ENCODE measurements at places on chromosomes 4 and X.

- DNase-seq, result no peak
These were observed 296.0 kb upstream of the SFRP2 start for GRCh38 chr4:154084864-154085263.

GRCh38 chr4:131348263-131348662, 1800.8 kb upstream of the PCDH10 start:
- no peak for DNase-seq

- DNase-seq, result no peak
These were observed 57.0 kb upstream of the PGM2 start for GRCh38 chr4:37769391-37769989.

DNA sequence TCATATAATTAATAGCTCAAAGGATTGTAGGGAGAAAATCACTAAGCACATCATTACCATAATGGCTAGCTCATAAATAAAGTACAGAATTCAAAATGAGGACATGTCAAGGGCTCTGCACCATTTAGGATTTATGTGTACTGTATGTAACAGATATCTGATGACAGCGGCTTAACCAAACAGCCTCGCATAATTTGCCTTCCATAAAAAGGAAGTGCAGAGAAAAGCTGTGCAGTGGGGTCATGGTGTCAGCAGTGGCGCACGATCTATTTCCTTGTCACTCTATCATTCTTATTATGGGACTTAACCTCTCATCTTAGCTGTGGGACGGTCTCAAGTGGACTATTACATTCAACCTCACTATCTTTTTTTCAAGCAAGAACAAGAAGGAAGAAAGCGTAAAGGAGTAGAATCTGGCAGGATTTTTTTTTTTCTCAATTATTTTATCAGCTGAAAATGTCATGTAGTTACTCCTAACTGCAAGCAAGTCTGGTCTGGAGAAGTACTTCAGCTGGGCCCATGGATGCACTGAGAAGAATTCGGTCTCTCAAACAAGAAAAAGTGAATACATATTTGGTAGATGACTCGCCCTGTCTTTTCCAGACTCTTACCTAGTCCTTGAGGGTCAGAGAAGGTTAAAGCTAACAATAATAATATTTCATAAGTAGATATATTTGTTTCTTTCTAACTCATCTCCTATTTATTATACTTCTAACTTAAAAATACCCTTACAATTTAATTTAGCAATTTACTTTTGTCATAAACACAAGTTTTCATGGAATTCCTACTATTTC, 94.6 kb downstream of the COX18 start:
- DNase-seq, result peak; percentile 53

- DNase-seq, result no peak
These were observed 1392.0 kb downstream of the TECRL start for GRCh38 chr4:63017300-63017699.

DNA sequence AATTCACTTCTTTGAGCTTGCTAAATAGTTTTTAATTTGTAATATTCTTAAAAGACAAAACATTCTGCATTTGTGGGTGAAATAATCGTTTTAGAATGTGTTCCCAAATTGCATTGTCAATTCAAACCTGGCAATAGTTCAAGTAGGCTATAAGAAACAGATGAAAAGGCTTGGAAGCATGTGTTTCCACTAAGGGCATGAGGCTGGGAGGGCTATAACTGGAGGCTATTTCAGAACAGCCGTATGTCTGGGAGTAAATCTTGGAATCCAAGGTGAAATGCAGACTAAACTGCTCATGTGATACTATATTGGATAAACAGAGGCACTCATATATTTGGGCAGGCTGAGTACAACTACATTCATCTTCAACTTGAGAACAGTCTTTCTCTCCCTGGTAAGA, 117.4 kb upstream of the GRPR start:
- DNase-seq, result no peak

DNA sequence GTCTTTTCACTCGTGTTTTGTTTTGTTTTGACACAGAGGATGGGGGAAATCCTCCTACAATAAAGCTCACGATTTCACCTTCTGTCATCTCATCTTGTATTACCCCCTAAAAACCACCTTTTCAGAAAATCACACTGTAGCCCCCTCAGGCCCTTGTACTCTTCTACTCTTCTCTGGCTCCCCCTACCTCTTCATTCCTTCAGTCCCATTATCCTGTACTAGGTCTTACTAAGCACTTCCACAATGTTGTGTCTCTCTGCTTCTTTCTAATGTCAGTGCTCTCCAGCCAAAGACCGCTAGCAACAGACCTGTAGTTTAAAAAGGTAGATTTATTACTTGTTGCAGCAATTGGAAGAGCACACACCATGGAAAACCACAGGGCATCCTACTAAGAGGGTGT, 30.0 kb upstream of the RNF128 start:
- DNase-seq, result no peak

- DNase-seq, result peak; percentile 8
These were observed 92.3 kb downstream of the DIAPH2 start for GRCh38 chrX:96776966-96777365.

DNA sequence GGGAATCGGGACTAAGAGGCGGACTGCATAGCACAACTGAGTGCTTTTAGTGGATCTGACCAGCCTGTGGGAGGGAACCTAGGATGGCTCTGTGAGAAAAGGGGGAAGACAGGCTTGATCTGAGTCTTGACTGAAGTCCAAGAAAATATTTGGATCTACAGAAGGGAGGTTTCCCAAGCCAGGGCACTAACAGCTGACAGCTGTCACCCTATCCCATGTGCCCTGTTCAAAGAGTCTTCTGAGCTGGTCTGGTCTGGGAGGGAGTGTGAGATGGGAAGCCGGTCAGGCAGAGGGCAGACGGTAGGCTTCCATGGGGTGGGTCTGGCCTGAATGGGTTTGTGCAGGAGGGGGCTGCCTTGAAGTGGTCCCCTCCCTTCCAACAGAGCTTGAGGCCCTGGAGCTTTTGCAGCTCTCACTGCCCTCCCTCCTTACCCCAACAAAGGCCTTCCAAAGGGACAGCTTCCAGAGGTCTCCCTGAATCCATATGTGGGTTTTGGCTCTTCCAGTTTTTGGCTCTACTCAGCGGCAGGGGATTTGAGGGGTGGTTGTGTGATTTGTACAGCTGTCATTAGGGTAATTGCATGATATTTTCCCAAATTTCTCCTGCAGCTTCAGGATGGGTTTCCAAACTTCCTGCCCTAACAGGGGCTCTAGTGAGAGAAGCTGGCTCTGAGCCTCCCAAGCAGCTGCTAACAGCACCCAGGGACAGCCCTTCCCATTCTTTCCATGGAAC, 643.7 kb downstream of the BCOR start:
- DNase-seq, result no peak

GRCh38 chr4:26991057-26991456, 130.4 kb downstream of the STIM2 start:
- no peak for DNase-seq

DNA sequence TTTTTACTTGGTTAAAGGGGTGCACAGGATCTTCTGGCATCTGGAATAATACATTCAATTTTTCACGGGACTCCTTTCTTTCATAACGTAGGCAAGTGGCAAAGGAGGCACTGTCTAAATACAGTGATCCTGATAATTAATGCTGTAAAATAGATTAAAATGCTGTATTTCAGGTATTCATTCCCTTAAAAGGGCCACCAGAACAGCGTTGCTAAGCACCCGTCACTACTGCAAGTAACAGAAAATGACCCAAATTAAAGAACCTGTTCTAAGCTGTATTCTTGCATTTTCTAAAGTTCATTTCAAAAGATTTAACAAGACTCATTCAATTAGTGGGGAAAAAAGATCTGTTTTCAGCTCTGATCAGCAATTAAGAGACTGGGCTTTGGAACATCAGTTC, 208.2 kb downstream of the TENM3 start:
- no peak for DNase-seq

- no peak for DNase-seq
These were observed 73.1 kb upstream of the EPGN start for GRCh38 chr4:74235135-74235534.

DNA sequence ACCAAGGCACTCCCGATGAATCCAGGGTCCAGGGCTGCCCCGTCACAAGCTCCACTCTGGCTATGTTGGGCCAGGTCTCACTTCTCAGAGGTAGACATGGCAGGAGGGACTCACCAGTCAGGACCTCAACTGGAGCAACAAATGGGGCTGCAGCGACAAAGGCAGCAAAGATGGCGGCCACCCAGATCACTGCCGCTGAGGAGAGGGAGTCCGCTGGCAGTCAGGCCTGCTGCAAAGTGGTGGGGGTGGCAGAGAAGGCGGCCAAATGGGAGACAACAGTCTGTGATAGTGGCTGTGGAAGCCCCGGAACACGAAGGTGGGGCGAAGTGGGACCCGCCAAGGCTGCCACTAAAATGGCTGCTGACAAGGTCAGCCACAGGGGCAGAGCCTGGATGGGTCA, 143.3 kb upstream of the RADX start:
- no peak for DNase-seq

DNA sequence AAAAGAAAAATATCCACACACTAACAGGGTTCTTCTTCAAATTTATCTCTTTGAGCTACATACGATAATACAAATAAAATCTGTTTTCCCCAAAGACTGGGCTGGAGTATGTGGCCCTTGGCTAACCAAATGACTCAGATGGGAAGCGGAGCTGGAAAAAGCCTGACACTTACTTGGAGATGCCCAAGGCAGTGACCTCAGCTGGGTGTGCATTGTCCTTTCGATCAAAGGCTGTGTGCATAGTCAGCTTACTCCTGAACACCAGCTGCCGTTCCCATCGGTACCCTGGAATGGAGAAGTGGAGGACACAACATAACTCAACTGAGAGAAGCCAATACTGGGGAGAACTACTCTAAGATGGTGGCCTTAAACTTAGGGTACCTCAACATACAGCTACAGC, 95.1 kb downstream of the CDS1 start:
- no peak for DNase-seq

- no peak for DNase-seq
These were observed 8.1 kb downstream of the HGFAC start for GRCh38 chr4:3449574-3450534.

DNA sequence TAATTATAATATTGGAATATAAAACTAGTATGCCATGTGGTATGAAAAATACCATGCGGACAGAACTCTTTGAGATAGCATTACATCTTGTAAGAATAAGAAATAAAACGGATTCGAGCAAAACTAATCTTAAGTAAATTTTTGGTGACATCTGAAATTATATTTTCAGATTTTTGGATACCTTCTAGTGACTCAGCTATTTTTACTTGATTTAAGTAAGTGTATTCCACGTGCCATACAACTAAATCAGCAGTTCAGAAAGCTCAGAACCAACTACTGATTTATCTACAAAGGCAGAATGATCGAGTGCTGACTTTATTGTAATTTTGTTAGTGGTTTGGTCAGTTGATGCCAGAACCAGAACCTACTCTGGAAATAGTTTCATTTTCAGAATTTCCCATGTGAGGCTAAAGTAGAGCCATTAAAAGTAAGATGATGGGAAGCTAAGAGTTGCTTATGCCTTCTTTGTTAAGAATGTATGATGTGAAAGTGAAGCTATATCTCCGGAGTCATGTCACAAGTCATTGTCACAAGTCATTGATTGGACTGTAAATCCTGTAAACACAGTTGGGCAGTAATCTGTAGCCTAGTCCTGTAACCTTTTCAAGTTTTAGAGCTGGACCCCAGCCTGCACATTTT, 4.0 kb downstream of the ING2 start:
- no peak for DNase-seq

DNA sequence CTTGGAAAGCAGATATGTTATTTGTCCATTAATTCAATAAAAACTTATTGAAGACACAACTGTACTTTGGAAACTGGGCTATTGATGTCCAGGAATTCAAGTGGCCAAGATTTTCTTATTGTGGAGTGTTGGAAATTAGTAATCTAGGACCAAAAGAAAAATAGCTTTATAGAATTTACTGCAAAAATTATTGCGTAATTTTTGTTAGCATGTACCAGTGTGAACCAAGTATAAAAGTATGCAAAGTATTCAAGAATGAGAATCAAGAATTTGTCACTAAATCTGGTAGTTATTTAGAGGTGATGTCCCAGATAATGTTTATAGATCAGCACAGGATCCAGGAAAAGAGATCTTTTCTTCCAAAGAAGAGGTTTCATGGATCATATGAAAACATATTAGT, 468.9 kb upstream of the CTSO start:
- peak; percentile 15 for DNase-seq

DNA sequence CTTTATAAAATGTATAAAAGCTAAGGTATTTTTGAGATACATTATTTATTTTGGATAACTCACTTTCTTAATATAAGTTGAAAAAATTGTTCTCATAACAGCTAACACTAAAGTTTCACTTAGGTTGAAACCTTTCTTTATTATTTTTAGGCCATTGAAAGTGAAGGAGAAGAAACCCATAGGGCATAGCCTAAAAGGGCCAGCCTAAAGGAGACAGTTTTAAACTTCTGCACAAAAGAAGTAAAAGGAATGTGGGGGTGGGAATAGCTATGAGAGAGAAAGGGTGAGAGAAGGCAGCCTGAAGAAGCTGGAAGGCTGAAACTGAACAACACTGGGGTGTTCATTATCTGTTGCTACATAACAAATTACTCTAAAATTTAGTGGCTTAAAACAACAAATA, 57.6 kb upstream of the RAPGEF2 start:
- DNase-seq, result no peak

DNA sequence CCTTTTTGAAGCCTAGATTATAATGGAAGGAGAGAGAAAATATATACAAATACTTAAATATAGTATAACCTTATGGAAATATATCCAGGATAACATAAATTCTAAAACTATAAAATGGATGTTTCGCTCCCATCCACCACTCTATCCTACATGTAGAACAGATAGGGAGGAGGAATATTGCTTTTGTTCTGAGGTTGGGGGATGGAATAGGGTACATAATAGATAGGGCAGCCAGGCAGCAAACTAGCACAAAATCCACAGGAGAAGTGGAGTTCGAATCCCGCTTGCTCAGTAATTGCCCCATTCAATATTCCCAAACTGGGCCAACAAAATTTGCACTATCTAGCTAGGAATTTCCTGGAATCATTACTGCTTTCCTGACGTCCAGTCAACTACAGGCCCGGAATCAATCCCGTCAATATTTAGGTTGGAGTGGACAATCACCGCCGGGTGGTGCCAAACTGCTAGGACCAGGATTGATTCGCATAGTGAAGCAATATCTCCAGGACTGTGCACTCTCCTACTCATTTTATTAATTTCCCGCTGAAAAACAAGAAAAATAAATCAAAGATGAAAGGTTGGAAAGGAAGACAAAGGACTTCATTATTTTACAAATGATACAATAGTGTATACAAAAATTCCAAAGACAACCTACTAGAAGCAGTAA, 40.4 kb upstream of the PAPSS1 start:
- DNase-seq, result peak; percentile 45

DNA sequence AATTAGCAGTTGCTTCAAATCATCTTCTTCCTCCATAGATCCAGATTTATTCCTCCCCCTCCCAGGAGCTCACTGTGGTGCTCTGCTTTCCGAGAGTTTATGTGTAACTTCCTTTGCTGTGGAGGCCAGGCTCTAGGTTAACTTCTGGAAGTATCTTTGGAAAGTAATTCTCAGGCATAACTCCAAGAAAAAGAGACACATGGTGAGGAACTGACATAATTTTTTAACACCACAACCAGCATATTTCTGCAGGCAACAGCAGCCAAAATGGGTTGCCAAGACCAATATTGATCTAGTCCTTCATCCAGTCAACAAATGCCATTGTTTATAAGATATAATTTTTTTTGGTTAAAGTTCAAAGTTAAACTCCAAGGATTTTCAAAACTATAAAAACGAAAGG, 114.5 kb upstream of the RBPJ start:
- DNase-seq, result peak; percentile 85

Measured in fibroblast of pulmonary artery (primary cell).